Retina (tissue), 1 donor: ENCODE measurements at places on chromosomes 3 and 15.
A peak's percentile ranks its signal among the peaks of the same experiment; 100 is the strongest.

DNA sequence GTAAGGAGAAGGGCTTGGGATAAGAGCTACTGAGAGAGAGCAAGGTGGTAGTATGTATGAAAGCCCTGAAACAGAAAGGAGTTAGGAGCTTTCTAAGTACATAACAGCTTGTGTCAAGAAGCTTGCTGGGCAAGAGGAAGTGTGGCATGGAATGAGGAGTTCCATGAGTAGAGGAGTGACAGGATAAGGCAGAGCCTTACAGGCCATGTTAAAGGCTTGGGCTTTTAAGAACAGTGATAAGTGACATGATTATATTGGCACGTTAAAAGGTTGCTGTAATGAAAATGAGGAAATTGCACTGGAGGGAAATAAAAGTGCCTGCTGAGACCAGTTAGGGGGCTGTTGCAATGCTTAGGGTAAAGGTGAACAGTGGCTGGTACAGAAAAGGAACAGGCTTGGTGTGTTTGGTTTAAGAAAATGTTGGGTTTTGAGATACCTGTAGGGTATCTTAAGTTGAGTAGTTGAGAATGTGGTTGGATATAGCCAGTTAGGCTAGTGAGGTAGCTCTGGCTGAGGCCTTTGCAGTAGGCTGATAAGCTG, 49.0 kb downstream of the MEF2A start:
- DNase-seq: no peak

- peak; percentile 70 for DNase-seq
Measured at GRCh38 chr15:79168922-79169456, 78.4 kb upstream of the RASGRF1 start.

- no peak for DNase-seq
Measured at GRCh38 chr3:39362192-39362591, 21.0 kb upstream of the SLC25A38 start.

GRCh38 chr3:4416961-4417360, 50.1 kb downstream of the SUMF1 start:
- no peak for DNase-seq

GRCh38 chr3:11367143-11367693, 95.0 kb downstream of the ATG7 start:
- no peak for DNase-seq

DNA sequence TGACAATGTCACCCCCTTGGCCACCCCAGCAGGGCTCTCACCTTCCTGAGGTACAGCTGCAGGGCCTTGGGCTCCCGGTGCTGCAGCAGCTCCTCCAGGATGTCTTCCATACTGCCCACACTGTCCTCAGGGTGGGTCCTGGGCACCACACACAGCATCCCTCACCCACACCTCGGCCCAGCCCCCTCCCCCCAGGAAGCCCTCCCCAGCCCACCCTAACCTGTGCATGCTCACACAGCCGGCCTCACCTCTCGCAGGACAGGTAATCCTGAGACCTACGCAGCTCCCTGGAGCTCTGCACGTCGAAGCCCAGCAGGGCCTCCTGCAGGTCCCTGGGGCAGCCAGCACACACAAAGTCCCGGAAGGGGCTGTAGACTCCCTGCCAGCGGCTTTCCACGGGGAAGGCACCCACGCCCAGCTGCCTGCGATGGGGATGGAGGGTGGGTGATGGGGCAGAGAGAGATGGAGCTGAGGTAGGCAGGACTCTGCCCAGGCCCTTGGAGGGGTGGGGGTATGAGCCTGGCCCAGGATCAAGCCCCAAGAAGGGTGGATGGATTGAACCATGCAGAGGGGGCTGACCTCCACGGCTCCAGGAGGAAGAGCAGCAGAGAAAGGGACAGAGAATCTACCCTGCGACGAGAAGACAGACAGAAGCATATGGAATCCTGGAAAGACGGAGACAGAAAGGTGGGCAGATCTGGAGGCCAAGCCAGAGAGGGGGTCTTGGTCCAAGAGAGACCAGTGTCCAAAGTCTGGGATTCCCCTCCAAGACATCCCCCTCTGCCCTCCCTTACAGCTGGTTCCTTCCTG, 16.7 kb downstream of the ALS2CL start:
- DNase-seq: no peak

- no peak for DNase-seq
Measured at GRCh38 chr15:73688455-73688854, 4.3 kb downstream of the CD276 start.

DNA sequence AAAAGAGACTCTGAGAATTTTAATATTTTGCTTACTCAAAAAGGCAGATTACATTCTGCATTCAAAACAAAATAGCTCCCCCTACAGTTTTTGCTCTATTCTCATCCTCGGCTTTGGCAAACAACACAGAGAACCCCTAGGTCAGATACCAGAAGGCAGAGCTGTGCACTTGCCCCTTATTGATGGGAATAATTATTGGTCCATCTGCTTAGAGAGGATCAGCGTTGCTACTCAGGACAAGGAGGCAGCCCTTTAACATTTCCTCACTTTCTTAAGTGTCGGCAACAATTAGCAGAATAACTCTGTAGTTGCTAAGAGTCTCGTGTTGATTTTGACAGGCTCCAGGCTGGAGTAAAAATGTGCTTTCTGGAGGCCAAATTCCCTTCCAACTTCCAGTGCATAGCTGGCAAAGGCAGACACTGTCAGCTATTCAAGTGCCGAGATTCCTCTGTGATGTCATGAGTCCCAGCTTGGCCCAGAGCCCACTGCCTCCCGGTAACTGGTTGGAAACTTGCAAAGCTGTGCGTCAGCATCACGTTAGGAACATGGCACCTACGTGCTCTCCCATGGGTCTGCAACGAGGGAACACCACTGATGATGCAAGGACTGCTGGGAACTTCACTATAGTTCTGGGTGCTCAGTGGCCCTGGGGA, 482.7 kb upstream of the ADAMTS9 start:
- DNase-seq: peak; percentile 7

GRCh38 chr3:46716461-46717441, 918 bp downstream of the PRSS50 start:
- no peak for DNase-seq

- no peak for DNase-seq
Measured at GRCh38 chr15:70795311-70795665, 31.9 kb upstream of the UACA start.

GRCh38 chr3:16415911-16416476, 97.5 kb downstream of the RFTN1 start:
- no peak for DNase-seq

GRCh38 chr3:2920103-2920502, 190.1 kb downstream of the IL5RA start:
- DNase-seq: no peak

- no peak for DNase-seq
Measured at GRCh38 chr15:45393851-45394250, 15.5 kb upstream of the GATM start.

GRCh38 chr3:55283441-55283925, 203.6 kb downstream of the WNT5A start:
- no peak for DNase-seq

DNA sequence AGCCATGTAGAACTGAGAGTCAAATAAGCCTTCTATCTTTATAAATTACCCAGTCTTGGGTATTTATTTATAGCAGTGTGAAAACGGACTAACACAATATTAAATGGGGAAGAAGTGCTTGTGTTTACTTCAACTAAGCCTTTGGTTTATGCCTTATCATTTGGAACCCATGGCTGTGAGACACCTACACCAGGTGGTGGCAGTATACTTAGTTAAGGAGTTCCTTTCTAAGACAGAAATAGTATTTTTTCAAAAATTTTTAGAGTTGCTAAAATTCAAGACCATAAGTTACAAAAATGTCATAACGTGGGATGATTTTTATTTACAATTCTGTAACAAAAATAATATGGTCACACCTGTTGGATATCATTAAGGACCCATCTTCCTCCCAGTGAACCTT, 354.5 kb upstream of the SOX14 start:
- DNase-seq: no peak

GRCh38 chr3:171896316-171896715, 53.2 kb downstream of the TMEM212 start:
- no peak for DNase-seq

DNA sequence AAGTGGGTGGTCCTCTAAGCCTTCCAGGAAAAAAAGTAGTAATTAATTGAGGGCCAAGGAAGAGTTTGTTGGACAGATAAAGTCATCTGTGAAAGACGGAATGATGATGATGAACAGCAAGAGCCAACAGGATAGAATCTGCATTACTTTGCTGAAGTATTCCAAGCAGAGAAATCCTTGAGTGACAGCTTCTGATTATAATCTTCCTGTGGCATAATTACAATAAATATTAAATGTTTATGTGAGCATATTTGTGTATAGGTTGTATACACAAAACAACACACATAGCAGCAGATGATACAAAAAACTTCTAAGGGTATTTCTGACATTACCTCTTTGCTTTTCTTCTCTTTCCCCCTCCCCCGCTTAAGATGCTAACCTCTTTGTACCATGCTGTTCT, 147.6 kb downstream of the SPATA16 start:
- DNase-seq: no peak

DNA sequence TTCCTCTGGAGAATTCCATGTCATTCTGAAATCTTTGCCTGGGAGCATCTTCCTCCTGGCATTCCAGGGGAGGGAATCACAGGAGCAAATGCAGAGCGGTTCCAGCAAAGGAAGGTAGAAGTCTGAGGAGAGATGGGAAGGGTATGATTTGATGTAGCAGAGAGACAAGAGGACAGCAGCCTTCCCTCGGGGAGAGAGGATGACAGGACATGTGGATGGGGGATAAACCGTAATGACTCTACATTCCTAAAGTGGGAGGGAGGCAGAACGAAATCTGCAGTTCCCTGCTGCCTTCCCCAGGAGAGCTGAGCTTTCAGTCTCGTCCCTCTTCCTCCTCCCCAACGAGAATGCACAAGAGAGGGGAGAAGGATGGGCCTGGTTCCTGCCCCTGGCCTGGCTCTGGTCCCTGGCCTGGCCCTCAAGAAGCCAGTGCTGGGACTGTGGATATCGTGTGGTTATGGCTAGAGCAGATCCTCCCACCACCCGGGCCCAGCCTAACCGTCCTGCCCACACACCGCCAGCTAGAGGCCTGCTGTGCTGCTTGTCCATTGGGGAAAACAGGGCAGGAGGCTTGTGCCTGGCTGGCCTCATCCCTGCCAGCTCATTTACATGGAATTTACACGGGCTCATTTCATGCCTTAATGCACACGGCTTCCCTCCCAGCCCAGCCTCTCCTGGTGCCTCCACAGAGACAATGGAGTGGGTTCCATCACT, 26.6 kb downstream of the SEMA7A start:
- peak; percentile 87 for DNase-seq

- no peak for DNase-seq
Measured at GRCh38 chr3:81270603-81271379, 490.7 kb downstream of the GBE1 start.

DNA sequence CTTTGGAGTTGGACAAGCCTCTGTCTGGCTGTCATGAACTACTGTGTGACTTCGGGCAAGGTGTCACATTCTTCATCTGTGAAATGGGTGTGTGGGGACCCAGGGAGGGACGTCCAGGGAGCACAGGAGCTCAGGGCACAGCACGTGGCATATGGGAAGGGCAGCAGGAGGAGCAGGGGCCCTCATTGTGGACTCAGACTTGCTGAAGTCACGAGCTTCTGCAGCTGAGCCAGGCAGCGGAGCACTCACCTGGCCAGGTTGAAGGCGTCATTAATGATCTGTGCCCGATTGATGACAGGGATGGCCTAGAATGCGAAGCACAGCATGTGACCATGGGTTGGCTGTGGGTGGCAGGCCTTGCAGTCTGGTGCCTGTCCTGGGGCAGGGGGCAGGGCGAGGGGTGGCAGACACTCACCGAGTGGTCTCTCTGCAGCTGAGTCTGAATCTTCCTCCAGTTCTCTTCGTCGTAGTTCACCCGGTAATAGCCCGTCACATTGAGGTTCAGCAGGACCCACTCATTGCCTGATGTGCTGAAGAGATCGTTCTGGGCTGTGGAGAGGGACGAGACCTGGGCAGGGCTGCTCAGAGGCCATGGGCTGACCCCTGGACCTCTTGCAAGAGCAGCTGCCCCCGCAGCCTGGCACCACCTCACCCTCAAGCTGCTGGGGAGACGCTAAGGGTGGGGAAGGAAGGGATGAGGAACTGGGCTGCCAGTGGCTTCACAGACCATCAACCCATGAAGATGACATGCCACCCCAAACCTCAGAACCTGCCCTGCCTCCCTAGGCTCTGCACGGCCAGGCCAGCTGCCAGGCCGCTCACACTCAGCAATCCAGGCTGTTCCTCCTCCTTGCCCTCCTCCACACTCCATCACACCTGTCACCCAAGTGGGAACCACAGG, 15.4 kb downstream of the ANPEP start:
- no peak for DNase-seq

DNA sequence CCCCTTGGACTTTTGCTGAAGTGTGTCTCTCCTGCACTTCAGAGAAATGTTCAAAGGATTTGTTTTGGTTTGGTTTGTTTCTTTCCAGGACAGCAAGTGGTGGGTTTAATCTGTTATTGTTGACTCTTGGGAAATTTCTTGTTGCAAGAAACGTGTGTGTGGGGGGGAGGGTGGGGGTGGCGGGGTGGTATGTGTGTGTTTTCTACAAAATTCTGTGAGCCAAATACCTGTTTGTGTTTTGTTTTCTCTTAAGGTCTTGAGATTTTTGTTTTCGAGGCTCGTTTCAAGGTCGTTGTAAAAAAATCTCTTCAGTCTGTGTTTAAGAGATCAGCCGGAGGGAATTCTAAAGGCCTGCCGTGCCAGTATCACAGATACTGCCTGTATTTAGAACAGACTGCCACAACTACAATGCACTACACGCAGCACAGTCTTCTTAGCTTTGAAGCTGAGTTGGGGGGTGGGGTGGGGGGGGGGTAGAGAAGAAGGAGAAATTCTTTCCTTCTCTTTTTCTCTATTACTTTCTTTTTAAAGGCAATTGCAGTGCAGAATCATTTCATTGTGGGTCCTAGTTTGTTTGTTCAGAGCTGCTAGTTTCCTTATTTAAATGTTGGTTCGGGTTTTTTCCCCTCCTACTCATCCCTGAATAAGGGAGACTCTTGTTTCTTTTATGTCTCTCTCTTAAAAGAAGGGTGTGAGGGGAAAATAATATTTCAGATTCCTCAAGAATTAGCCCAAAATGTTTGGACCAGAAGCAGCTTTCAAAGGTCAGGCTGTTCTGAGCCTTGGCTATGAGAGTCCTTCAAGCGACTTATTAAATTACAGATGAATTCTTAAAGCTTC, 1.4 kb upstream of the BCL6 start:
- DNase-seq: peak; percentile 29

DNA sequence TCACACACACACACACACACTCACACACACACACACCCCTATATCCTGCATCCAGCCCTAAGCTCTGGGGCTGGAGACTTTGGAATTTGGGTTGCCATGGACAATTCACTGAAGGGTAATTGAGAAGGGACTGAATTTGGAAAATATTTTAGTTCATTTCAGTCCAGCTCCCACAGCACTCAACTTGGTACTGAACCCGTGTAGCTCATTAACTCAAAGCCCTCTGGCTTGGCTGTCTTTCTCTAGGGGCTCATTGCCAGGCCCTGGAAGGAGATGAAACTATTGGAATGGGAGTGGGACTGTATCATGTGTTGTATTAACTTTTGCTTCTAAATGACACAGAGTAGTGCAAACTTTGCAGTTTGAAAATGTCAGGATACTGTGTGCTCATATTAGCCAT, 157.3 kb downstream of the EPHB1 start:
- DNase-seq: no peak

- DNase-seq: no peak
Measured at GRCh38 chr15:31338318-31338878, 11.8 kb downstream of the KLF13 start.

GRCh38 chr15:64548235-64548634, 87.9 kb downstream of the ZNF609 start:
- no peak for DNase-seq
